ENCODE measurements at places on chromosomes 1 and 21.

GRCh38 chr1:201222125-201222524 lies 31.5 kb downstream of the IGFN1 start:
- no peak for DNase-seq

DNA sequence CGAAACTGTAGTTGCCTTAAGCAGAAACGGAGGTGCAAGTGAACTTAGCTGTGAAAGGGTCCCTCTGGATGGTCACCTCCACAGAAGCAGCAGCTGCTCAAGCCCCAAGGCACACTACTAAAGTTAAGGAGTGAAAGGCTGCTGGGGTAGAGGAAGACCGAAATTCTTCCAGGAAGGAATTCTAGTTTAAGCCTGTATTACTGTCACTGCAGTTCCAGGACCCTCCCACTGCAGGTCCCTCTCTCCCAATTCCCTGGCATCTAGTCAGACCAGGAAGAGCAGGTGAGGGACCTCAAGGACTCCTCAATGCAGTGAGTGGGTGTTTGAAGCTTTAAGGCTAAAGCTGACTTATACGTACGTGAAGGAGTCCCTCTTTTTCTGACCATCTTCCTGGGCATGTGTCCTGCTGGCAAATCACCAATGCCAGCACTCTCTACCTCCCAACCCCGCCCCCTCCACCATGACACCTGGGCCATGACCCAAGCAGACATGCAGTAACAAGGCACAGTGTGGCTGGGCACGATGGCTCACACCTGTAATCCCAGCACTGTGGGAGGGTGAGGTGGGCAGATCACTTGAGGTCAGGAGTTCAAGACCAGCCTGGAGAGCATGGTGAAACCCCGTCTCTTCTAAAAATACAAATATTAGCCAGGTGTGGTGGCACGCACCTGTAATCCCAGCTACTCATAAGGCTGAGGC lies 57.2 kb downstream of the TGFBR3 start:
- no peak for DNase-seq

- no peak for DNase-seq
These were observed 42.8 kb downstream of the SAMD13 start for GRCh38 chr1:84344286-84344685.

- no peak for DNase-seq
These were observed 9.7 kb downstream of the S100A6 start for GRCh38 chr1:153526132-153526543.

DNA sequence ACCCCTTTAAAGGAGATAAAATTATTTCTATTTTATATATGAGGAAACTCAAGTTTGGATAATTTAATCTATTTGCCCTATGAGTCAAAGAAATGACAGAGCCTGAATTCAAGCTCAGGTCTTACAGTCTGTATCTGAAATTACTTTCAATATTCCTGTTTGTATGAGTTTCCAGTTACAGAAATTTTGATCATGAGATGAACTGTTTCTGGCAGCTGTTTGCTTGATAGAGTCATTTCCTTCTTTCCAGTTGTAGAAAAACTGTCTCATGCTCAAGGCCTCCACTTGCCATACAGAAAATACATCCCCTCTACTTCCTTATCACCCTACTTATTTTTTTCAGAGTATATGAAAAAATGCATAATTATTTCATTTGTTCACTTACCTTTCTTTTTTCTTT lies 87.6 kb downstream of the PTPRC start:
- no peak for DNase-seq

DNA sequence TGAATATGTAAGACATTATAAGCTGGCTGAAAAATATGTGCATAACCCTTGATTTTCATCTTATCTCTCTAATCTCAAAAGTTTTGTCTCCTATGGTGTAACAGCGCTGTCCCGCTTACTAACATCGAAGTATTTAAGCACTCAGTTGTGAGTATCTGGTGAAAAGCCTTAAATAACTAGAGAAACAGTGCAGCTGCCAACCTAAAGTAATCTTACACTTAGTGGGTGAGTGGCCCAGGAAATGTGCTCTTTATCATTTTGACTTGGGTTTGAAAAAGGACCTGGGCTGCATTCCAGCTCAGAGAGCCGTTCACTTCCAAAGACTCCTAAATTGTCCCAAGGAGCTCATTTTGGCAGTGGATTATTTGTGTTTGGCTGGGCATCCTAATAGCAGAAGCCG lies 225.9 kb downstream of the SPATA17 start:
- no peak for DNase-seq

DNA sequence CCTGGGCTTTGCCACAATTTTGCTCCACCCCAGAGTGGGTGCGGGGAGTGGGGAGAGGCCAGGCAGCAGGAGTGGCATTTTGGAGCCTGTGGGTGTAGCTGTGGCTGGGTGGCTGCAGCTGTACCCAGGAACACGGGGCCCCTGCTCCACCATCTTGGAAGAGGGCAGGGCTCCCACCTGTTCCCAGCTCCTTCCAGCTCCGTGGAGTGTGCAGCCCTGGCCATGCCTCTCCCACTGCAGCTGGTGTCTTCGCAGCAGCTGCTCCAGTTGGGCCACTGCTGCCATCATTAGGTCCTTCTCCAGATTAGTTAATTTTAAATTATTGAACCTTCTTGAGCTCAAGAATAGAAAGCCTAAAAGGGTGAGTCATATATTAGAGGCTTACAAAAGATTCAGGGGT lies 17.6 kb downstream of the FAM20B start:
- DNase-seq = no peak

DNA sequence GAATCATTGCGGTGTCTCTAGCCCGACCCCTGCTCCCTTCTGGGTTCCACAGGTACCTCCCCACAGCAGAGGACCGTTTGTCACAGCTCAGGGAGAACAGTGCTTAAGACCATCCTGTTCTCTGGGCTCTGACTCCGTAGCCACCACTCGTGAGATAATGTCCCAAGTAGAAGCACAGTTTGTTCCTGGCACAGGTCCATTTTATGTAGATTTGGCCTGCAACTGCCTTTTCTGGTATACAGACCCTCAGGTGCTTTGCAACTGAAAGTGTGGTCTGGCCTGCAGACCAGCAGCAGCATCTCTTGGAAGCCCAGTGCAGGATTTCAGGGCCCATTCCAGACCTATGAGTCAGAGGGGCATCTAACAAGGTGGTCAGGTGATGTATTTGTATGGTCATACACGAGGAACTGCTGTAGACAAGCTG lies 28.4 kb upstream of the TMEM125 start:
- DNase-seq = no peak

- no peak for DNase-seq
These were observed 301.1 kb downstream of the PTPRC start for GRCh38 chr1:198939956-198940355.

- DNase-seq = no peak
These were observed 34.7 kb downstream of the B3GALT5 start for GRCh38 chr21:39647476-39647875.
